ENCODE measurements at places on chromosomes 7 and 10. TPM values are rescaled to one million over a fixed set of nuclear protein-coding genes. Genes with fewer than 3 reads are reported as not detected.

Gene SPDYE16
- not detected for total RNA-seq

Gene AGR2
- total RNA-seq, result not detected

Gene MRPL32
- 57.4 TPM for total RNA-seq

Gene PPP2R2D
- total RNA-seq, result 34.6 TPM

Gene GCK
- 0.38 TPM for total RNA-seq

Gene GIMAP4
- total RNA-seq, result 169 TPM

Gene GAD2
- not detected for total RNA-seq

Gene PPP1R9A
- 9.6 TPM for total RNA-seq

Gene KIF11
- 18.5 TPM for total RNA-seq

Gene PCDH15
- not detected for total RNA-seq

Gene PDAP1
- 20.1 TPM for total RNA-seq

Gene TFR2
- total RNA-seq, result 0.26 TPM

Gene MYPN
- not detected for total RNA-seq

Gene GIMAP5
- 255 TPM for total RNA-seq

Gene RAMP3
- 32.3 TPM for total RNA-seq

- DNase-seq, result no peak
Measured at GRCh38 chr7:137120690-137121089, 222.8 kb downstream of the PTN start.

DNA sequence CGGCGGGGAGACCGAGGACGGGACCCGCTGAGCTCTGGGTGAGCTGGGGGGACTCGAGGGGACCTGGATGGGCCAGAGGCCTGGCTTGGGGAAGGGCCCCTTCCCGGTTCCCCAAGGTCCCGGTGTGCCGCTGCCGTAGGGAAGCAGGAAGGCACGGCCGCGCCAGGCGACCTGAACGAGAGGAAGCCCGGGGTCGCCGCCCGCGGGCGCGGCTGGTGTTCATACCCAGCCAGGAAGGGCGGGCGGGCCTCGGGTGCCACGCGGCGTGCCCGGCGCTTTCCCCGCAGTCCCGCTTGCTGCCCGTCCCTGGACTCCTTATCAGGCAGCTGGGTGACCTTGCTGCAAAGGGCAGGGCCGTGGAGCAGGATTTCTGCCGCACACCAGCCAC lies 38.0 kb downstream of the ZNF777 start:
- no peak for DNase-seq

DNA sequence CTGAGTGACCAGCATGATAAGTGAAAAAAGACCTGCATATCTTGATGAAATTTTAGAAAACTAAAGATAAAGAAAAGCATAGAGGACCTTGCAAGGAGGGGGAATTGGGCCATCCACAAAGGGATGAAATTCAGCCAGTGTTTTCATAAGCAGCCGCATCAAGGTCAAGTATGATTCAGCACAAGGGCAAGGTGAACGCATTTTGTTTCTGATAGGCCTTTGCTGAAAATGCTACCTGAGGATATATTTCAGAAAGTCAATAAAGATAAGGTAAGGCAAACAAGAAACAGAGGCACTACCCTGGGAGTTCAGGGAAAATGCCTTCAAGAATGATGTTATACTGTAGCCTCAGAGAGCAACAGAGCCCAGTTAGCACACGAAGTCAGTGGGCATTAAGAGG lies 55.0 kb upstream of the SHH start:
- no peak for DNase-seq

DNA sequence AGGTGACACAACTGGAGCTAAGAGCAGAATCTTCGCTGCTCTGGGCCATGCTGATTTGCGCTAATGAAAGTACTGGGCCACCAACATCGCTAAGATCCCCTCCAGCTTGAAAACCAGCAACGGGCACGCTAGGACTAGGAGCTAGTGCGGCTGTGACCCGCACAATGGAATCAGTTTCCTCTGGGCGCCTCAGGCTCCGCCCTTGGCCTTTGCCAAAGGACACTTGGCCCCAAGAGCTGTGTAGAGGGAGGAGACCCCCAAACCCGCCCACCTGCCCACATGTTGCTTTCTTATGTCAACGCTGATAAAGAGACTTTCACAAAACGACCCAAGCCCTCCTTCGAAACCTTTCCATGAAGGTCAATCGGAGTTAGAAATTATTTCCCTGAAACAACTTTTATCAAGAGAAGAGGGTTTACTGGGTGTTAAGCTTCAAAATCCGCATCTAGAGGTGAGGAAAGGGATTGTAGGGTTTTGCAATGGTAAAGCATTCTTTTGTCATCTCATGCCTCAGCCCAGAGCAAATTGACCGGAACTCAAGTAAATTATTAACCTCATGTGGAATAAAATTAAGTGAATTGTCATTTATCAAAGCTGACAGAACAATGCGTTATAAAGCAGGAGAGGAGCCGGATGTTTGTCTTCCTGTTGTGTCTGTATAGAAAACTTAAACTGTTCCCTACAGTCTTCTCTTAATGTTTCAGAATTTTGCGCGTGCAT lies 9.4 kb downstream of the ABCB5 start:
- no peak for DNase-seq

GRCh38 chr7:73429622-73430505 lies 3.7 kb upstream of the FZD9 start:
- peak; percentile 51 for DNase-seq

DNA sequence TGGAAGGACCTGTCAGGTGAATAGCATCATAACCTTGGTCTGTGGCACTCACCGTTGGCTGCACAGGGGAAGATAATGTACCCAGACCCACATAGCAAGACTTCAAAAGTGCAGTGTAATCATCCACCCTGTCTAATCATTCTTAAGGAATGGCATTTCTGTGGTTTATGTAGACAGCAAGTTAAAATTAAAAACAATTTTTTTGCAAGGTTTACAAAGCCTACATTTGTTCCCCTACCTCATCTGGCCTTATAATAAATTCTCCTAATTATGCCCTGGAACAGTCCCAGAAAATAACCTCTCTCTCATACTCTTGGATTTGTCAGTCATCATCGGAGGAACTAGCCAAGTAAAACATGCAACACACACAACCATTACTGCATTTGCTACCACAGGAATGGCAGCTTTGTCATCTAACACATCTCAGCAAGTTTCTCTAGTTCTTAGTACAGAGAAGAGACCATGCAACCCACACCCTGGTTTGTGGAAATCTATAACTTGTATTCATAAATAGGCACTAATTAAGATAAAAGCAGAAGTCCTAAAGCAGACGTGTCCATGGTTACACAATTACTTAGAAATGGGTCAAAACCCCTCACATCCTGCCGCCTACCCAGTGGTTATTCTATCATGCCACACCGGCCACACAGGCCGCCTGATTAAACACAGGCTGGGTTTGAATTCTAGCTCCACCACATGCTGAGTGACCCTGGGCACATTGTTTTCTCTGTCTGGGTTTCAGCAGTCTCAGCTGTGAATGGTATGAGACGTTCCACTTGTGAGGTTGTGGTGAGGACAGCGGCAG lies 19.1 kb downstream of the ABLIM1 start:
- DNase-seq, result peak; percentile 84

GRCh38 chr10:78207216-78207615 lies 173.6 kb downstream of the RPS24 start:
- DNase-seq, result no peak

GRCh38 chr10:74900297-74900696 lies 73.9 kb downstream of the KAT6B start:
- DNase-seq, result no peak

DNA sequence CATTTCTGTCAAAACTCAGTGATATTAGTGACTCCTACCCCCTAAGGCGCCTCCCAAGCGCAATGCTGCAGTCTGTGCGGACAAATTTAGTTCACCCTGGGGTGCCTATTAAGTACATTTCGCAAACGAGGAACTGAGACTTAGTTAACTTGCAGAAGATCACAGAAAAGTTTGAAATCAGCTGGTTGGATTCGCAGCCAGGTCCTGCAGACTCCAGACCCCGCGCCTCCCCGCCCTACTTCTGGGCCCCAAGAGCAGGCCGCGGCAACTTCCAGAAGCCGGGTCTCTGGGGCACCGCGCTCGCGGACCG lies 588 bp downstream of the CYREN start:
- no peak for DNase-seq

- no peak for DNase-seq
Measured at GRCh38 chr10:91196268-91197048, 24.0 kb upstream of the PCGF5 start.

DNA sequence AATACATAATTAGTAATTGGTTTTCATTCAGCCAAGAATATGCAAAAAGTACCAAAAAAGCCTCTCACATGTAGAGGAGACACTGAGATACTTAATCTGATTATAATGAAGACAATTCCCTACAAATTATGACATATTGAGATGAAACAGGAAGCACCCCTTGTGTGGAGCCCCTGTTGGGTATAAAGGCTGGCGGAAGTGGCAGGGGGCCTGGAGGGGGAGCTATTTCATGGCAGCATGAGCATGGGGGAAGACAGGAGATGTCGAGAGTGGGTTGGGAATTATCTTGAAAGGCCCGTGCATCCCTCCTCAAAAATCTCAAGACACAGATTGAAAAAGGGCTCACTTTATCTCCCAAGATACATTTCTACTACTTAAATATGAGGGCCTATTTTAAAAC lies 96.9 kb downstream of the PIP4K2A start:
- no peak for DNase-seq

GRCh38 chr10:33272635-33273034 lies 61.8 kb downstream of the NRP1 start:
- DNase-seq, result no peak

- DNase-seq, result no peak
Measured at GRCh38 chr7:152162287-152162686, 136.8 kb downstream of the GALNT11 start.

- DNase-seq, result no peak
Measured at GRCh38 chr7:38438970-38439369, 165.5 kb upstream of the TARP start.

- no peak for DNase-seq
Measured at GRCh38 chr7:147199868-147200267, 1083.3 kb downstream of the CNTNAP2 start.

DNA sequence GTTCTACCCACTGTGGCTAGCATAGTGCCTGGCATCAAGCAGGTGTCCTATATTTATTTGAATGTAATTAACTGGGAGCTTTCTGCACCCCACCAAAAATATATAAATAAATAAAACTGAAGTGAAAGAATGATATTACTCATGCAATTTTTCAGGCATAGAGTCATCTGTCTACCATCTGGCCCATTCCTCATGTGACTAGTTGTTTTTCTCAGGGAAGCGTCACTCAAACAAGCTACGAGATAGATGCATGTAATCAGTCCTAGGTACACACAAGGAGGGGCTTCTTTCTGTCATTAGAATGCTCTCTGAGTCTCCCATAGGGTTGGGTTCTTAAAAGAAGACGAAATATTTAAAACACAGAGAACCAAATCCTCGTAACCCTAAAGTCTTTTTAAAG lies 255.5 kb upstream of the KMT2E start:
- no peak for DNase-seq

- DNase-seq, result no peak
Measured at GRCh38 chr10:65548001-65548400, 1377.8 kb upstream of the LRRTM3 start.

- DNase-seq, result no peak
Measured at GRCh38 chr7:42244828-42245227, 7.8 kb upstream of the GLI3 start.

GRCh38 chr7:117478836-117479224 lies 995 bp upstream of the CFTR start:
- DNase-seq, result no peak

GRCh38 chr7:27735165-27735564 lies 4.8 kb upstream of the TAX1BP1 start:
- no peak for DNase-seq

- DNase-seq, result no peak
Measured at GRCh38 chr10:73909540-73910115, 1.3 kb upstream of the PLAU start.

- DNase-seq, result peak; percentile 26
Measured at GRCh38 chr7:14902589-14903067, at the start of gene DGKB. Gene DGKB (minus strand): TSS chr7:14902751.

GRCh38 chr10:112950714-112951358 lies 789 bp downstream of the TCF7L2 start:
- DNase-seq, result peak; percentile 51

DNA sequence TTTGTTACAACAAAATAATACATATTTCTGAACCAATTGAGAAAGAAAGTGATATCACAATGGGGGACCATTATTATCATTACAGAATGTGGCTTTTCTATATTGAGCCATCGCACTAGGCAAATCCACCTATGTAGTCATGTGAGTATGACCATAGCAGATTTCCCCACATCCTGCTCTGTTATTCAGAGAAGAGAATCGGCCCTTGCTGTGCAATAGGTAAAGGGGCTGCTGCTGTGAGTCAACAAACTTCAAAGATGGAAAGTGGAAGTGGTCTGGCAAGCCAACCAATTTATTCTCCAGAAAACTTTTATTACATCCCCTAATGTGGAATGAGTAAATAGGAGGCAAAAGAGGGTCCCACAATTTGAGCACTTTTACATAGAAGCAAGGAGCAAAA lies 573.4 kb downstream of the ETV1 start:
- DNase-seq, result no peak

DNA sequence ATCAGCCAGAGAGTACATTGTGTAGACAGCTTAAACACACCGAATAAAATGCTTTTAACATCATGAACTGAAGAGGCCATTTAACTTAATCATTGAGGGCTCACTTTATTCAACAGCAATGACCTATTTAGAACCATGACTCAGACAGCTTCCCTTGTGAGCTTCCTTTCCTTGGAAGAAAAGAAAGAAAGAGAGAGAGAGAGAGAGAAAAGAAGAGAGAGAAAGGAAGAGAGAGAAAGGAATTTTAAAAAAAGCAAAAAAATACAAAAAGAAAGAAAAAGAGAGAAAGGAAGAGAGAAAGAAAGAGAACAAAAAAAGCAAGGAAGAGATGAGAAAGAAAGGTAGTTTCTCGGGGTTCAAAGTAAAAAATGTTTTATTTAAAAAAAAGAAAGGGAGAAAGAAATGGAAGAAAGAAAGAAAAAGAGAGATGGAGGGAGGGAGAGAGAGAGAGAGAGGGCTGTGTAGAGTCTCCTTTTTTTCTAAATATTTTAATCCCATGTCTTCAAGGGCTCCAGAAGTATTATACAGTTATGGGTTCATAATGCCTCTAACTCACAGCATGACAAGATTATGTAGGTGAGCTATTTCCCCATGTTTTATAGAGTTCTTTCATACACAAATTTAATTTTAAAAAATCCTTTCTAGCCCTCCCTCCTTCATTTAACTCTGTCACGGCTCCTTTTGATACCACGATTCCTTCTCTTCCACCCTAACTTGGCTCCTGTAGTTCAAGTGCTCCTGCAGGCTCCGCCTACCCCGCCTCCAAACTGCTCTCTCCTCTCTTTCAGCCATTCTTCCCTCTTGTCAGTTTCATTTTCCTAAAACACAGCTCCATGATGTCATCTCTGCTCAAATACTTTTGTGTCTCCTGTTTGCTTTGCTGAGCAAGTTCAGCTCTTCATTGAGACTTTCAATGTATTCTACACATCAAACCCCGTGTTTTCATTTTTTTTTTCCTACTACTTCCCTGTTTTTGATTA lies 85.5 kb downstream of the PRTFDC1 start:
- DNase-seq, result no peak

- no peak for DNase-seq
Measured at GRCh38 chr10:57979956-57980355, 287.7 kb downstream of the IPMK start.

DNA sequence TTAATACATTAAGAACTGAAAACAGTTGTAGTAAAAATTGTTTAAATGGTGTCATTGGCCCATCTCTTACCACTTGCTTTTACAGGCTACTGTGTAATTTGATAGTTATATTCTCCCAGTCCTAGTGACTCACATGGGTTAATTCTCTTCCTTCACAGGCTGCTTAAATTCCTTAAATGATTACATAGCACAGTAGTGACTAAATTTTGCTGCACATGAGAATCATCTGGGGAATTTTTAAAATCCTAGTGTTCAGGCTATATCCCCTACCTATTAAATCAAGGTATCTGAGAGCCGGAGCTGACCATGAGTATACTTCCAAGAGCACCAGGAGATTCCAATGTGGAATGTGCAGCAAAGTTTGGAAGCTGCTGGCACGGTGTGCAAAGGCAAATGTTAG lies 45.3 kb upstream of the ZNF800 start:
- no peak for DNase-seq
